ENCODE measurements at places on chromosomes 2 and 18.

GRCh38 chr2:18271370-18272147 lies 288.9 kb downstream of the RDH14 start:
- no peak for DNase-seq

DNA sequence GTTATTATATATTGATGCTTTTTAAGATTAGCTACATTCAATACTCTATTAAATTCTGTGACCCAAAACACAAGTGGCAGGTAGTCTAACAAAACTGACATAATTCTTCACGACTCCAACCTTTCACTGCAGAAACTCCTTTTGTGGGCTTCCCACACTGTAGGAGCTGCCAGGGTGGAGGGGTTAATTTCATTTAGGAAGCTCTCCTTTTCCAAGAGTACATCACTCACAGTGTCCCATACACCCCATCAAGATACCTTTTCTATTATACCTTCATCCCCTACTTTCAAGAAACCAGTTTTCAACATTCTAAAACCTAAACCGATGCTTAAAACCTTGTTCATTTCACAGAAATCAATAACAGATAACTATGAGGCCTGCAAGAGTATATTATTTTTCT lies 825 bp downstream of the THUMPD2 start:
- DNase-seq, result no peak

GRCh38 chr2:218357236-218358177 lies 850 bp downstream of the CATIP start:
- DNase-seq, result no peak

- DNase-seq, result no peak
These were observed 141.9 kb upstream of the LGALSL start for GRCh38 chr2:64311948-64312621.

GRCh38 chr2:232870766-232871371 lies 805 bp downstream of the SNORC start:
- no peak for DNase-seq

DNA sequence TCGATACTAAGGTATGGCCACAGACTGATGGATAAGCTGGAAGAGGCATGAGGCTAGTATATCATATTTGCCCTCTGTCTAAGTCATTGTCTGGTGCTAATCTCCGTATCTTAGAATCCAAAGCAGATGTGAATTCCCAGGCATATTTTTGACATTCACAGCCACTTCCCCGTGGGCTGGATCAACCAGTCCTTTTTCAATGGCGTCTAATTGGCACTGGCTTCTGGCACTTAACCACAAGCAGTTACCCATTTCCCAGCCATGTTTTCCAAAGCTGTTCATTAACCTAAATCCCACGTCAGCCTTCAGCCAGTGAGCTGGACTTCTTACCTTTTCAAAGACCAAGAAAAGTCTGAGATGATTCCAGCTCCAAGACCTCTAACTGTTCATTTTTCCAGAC lies 20.7 kb upstream of the ZNF407 start:
- no peak for DNase-seq

All from stimulated activated CD4-positive, alpha-beta T cell treated with anti-CD3 and anti-CD28 coated beads, Interleukin-4, amount 100 ng/mL, for 48 hours (primary cell).